ENCODE measurements at places on chromosomes 4 and X.

GRCh38 chr4:139153411-139154133, 23.4 kb downstream of the ELF2 start:
- DNase-seq: no peak

GRCh38 chr4:16213121-16213520, 13.2 kb downstream of the TAPT1 start:
- DNase-seq: no peak

DNA sequence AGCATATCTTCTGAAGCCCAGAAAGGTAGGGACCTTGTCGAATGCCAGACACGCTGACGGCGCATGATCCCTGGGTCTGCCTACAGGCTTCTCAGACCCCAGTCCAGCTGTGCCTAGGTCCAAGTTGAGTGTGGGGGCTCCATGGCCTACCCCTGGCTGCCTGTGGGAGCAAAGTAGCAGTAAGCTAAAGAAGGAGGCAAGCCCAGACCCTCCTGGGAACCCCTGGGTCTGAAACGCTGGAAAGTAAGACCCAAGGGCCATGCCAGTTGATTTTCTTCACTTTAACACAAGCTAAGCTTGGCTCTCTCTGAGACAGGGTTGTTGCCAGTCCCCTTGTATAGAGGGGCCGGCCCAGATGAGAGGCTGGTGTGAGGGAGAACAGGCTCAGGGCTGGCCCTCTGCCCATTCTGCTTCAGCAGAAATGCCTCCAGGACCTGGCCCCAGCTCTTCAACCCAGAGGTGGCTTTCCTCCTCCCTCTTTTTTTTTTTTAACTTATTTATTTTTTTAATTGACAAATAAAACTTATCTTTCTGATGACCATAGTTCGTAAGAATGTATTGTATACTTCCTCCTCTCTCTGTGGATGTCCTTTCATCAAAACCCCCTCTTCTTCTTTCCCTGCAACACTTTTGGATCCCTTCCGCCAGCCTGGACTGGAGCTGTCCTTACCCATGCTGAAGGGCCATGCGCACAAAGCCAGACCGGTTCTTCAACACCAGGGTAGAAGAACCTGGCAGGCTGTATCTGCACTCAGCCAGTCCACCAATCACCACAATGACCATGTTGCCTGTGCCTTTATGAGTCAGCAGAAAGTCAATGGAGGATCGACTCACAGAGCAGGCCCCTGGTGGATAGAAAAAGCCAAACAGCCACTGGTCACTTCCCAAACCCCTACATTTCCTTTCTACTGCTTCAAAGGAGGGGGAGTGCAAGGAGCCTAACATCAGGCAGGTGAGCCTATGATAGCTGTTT, 7.1 kb downstream of the AWAT2 start:
- DNase-seq: no peak

GRCh38 chr4:31052519-31052918, 332.4 kb downstream of the PCDH7 start:
- DNase-seq: no peak

- DNase-seq: no peak
These were observed 991.6 kb downstream of the FAT4 start for GRCh38 chr4:126306152-126306869.

- no peak for DNase-seq
These were observed 497.1 kb upstream of the TENM3 start for GRCh38 chr4:181745933-181746625.

- no peak for DNase-seq
These were observed 280.8 kb downstream of the ANKRD50 start for GRCh38 chr4:124431653-124432192.

DNA sequence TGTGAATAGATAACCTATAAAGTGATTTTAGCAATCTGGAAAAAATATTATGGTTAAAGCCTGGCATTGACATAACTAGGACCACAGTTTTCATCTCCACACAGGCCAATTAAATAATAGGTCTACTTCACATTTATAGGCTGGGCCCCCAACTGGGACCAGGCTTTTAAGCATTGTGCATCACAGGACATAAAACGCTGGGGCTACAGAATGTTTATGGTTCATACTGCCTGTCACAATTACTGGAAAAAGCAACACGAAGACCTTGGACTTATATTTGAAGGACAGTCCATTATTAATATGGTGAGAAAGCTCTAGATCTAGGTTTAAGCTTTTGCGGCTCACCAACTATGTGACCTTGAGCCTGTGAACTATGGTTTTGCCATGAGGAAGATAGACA, 94.2 kb downstream of the MFAP3L start:
- DNase-seq: no peak

GRCh38 chr4:160877087-160877790, 1286.6 kb downstream of the FSTL5 start:
- DNase-seq: no peak

DNA sequence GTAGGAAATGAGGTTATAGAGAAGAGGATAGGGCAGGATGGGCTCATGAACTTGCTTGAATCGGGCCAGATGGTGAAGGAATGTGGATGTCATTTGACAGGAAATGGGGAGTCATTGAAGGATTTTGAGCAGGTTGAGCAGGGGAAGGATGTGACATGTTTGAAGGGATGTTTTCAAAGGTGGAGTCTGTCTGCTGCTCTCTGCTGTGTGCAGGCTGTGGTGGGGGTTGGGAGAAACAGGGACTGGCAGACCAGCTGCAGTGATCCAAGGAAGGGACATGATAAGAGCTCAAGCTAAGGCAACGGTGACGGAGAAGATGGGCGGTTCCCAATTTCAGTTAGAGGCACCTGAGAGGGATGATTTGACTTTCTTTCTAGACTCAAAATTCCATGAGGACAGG, 14.0 kb upstream of the XPNPEP2 start:
- DNase-seq: no peak

GRCh38 chr4:110248100-110248499, 49.7 kb upstream of the ELOVL6 start:
- DNase-seq: no peak

DNA sequence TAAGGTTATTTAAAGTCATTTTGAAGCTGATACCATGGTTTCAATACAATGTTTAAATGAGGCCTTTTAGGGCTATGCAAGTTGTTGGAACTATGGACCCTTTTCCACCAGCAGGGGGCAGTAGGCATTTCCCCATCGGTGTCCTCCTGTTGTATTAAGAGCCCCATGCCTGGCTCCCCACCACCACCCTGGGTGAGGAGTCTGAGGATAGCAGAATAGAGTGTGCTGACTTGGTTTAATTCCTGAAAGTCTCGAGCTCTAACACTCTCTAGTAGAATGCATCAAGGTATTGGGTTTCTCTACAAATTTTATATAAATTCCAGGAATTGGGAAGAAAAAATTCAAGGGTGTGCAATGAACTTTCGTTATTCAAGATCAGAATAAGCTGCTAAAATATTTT, 234.8 kb upstream of the JADE1 start:
- DNase-seq: no peak

GRCh38 chr4:125276811-125277210, 37.9 kb upstream of the FAT4 start:
- DNase-seq: no peak

DNA sequence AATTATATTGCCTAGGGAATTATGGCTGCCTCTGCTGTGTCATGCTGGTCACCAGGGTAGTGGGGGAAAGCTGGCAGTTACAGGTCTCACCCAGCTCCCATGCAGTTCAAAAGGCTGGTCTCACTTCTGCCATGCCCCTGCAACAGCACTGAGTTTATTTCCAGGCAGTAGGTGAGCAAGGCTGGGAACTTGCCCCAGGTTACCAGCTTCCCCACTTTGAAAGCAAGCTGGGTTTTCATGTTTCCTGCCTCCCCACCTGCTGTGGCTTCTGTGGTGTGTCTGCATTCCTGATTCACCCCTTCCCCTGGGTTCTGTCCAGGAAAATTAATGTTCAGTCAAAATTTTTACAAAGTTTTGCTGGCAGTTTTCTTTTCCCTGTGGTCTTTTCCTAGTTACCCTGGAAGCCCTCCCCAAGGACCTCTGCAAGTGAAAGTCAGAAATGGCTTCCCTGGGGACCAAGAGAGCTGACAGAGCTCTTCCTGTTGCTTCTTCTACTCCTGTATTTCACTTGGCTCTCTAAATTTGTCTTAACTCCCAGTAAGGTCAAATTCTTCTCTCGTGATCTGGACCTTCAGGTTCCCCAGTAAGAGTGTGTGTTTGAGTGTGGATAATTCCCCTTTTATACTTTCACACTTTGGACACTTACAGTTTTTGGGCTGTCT, 58.5 kb upstream of the AGTR2 start:
- no peak for DNase-seq

- DNase-seq: no peak
These were observed 2.6 kb upstream of the ADH5 start for GRCh38 chr4:99091216-99091575.

GRCh38 chr4:100483796-100484195, 34.0 kb downstream of the EMCN start:
- no peak for DNase-seq

- no peak for DNase-seq
These were observed 8.4 kb upstream of the C4orf54 start for GRCh38 chr4:99665983-99666382.

GRCh38 chrX:104284507-104284906, 29.8 kb upstream of the ESX1 start:
- no peak for DNase-seq

GRCh38 chrX:48983081-48983480, 11.4 kb upstream of the KCND1 start:
- DNase-seq: no peak

DNA sequence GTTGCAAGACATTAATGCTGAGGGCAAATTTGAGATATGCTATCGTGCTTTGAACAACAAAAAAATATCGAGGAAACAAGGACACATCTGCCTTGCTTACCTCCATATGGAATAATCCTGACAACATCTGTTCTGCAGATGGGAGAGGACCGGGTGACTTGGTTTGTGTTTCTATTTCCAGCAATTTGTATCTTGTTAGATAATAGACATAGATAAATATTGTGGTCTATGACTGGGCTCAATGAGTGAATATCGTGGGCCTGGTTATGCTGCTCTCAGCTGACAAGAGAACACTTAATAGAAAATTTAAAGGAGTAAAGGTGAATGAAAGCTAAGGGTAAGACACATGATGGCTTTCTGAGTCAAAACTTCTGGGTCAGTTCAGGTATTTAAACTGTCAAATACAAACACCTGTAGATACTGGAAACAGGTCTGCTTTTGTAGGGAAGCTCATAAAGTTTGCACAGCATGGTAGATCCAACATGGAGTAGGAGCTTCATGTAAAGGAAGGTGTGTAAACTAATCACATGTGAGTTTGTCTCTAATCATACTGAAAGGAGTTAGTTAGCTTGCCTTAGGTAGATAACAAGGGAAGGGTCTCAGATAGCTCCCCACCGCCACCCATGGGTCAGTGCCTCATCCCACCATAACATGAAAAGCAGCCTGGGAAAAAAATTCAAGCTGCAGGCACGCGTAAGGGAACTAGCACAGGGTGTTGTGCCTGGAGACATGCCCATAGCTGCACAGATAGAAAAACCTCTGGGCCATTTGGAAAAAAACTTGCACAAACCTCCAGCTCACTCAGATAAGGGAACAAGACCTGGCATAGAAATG, 904.1 kb upstream of the EPHA5 start:
- no peak for DNase-seq

- no peak for DNase-seq
These were observed 52.8 kb upstream of the CCDC149 start for GRCh38 chr4:24965627-24966026.

GRCh38 chrX:119067023-119067739, 5.6 kb upstream of the CT47C1 start:
- DNase-seq: peak; percentile 4

- DNase-seq: no peak
These were observed 60.7 kb downstream of the SPATA4 start for GRCh38 chr4:176134670-176135069.

GRCh38 chr4:106273831-106274230, 42.2 kb downstream of the TBCK start:
- DNase-seq: no peak

GRCh38 chrX:7116081-7116480, 31.4 kb upstream of the STS start:
- no peak for DNase-seq

GRCh38 chr4:109174224-109174953, 128.1 kb downstream of the COL25A1 start:
- DNase-seq: no peak

GRCh38 chr4:86549163-86549788, 44.8 kb upstream of the PTPN13 start:
- no peak for DNase-seq

DNA sequence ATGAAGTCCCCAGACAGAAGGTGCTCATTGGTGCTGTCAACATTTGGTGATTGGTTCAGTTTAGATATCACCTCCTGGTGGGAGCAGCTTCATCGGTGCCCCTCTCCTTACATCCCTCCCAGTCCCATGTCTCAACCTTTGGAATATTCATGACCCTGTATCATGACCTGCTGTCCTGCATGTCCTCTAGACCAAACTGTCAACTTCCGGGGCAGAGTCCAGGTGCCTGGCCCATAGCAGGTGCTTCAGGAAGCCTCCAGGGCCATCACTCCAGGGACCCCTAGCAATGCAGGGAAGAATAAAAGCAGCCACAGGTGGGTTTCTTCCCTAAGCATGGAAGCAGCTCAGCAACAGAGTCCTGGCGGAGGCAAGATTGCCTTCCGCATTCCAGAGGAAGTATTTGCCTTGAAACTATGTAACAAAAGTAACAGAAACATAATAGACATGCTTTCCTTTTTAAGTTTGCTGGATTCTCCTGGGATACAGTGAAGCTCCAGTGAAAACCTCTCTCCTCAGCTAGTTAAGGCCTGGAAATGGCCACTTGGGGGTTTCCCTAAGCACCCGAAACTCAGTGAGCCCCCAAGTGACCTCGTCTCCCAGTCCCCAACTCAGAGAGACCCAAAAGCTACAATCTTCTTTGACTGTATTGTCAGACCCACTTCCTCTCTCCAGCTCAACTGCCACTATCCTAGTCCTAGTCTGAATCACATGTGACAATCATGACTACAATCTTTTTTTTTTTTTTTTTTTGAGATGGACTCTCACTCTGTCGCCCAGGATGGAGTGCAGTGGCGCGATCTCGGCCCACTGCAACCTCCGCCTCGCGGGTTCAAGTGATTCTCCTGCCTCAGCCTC, 1.3 kb upstream of the ATP6AP1 start:
- no peak for DNase-seq

All from NCI-H510A (cell line).